ENCODE measurements at places on chromosomes 2 and 18. TPM values are rescaled to one million over a fixed set of nuclear protein-coding genes. Genes with fewer than 3 reads are reported as not detected.
A peak's percentile ranks its signal among the peaks of the same experiment; 100 is the strongest.

MROH2A gene
- total RNA-seq = not detected

EMX1 gene
- not detected for total RNA-seq

EDAR gene
- total RNA-seq = 0.78 TPM

ATP6V1B1 gene
- total RNA-seq = not detected

ZBTB7C gene
- total RNA-seq = not detected

ZNF521 gene
- not detected for total RNA-seq

DNA sequence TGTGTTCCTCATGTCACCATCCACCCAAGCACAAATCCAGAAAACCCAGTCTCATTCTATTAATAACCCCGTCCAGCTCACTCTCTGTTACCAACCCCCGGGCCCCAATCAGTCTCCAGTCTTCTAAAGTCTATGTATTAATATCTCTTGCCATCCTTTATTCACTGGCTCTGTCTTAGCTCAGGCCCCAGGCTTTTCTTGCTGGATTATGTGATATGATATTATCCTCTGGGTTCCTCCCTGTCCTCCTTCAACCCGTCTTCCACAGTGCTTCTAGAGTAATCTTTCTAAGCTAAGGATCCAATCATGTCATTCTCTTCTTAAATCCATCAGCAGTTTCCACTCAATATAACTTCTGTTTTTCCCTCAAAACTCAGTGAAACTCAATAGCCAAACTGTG is 240.5 kb upstream of the OSR1 start:
- DNase-seq = no peak

DNA sequence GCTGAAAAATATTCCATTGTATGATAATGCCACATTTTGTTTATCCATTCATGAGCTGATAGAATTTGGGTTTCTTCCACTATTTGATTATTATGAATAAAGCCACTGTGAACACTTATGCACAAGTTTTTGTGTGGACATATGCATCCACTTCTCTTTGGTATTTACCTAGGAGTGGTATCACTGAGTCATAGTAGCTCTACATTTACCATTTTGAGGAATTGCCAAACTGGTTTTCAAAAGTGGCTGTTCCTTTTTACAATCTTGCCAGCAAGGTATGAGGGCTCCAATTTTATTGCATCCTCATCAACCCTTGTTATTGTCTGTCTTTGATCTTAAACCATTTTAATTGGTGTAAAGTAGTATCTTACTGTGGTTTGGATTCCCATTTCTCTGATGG is 13.3 kb upstream of the EHBP1 start:
- no peak for DNase-seq

GRCh38 chr2:72824224-72824842 is 1.5 kb downstream of the EXOC6B start:
- peak; percentile 24 for DNase-seq

DNA sequence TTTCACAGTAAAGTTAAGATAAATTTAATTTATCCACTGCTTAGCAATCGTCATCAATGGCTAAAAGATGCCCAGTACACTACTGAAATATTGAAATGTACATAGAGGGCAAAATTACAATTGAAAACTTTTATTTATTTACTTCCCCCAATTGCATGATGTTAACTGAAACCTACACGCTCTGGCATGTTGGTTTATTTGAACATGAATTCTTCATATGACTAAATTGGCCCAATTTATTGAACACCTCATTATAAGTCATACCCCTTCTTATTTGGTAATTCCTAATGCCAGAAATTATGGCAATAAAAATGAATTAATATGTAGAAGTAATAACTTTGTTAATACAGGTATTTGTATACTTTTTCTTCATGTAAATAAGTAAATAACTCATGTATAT is 183.0 kb upstream of the ZC3H15 start:
- no peak for DNase-seq

- no peak for DNase-seq
Measured at GRCh38 chr18:32383050-32383819, 87.4 kb downstream of the GAREM1 start.

DNA sequence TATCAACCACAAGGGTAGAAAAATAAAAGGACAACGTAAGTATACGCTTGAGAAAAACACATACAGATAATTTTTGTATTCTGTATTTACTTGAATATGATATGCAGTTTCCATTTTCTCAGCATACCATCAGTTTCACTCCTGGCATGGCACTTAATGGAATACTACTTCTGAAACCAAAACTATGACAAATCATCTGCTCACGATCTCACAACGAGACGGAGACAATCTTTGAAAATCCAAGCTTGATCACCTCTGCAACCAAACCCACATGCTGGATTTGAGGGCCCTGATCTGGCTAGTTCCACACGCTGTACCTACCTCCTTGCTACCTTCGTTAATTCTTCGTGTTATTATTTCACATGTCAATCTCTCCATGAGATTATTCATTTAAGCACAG is 387.6 kb downstream of the NBAS start:
- DNase-seq = peak; percentile 40

- DNase-seq = no peak
Measured at GRCh38 chr2:28160986-28161425, 231.7 kb upstream of the FOSL2 start.

DNA sequence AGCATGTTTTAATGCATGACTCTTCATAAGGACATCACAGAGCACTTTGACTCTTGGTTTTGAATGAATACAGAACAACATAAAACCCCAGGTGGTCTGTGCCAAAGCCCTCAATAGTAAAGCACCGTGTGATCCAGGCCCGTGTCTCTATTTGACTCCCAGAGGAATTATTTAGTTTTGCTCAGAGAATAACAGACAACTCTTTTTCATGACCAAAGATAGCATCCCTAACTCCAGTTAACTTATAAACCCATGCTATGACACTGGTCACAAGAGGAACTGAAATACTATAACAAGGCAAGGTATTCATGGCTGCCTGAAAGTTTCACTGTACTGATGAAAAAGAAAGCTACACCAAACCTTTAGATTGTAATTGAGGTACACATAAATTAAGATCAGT is 128.4 kb downstream of the IKZF2 start:
- no peak for DNase-seq

- DNase-seq = no peak
Measured at GRCh38 chr18:49722477-49722876, 90.9 kb downstream of the ACAA2 start.

- DNase-seq = no peak
Measured at GRCh38 chr2:117360586-117360985, 453.9 kb upstream of the DDX18 start.

- DNase-seq = no peak
Measured at GRCh38 chr2:176804392-176804791, 408.2 kb upstream of the HNRNPA3 start.

DNA sequence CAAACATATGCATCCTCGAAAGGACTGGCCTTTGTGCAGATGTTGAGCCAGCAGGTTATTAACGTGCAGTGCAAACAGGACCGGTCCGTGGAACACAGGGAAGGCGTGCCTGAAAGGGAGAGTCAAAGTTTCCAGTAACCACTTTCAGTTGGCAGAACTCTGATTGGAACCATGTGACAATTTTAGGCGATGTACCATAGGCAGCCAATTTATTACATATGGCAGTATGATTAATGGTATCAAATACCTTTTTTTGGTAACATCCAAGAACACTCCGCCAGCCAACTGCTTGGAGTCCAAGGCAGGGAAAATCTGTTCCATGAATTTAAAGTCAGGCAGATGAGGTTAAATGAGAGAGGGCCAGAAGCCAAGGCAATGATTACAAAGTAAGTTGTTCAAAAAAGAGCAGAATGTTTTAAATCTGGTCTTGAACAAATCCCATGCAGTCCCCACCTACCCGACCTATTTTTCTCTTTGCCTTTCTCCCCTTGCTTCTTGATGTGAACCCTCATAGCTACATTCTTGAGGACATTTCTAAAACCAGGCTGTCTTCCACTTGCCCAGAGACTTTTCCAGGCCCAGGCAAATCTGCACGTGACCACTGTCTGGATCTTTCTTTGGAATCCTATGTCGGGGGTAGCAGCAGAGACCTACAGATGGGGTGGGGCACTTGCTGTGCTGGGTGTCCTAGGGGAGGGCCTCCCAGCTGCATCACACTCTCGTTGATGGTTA is 351.7 kb downstream of the HRH4 start:
- no peak for DNase-seq

- DNase-seq = no peak
Measured at GRCh38 chr2:132521341-132521740, 104.7 kb downstream of the GPR39 start.

- DNase-seq = no peak
Measured at GRCh38 chr2:143745060-143745459, 615.8 kb downstream of the ARHGAP15 start.

- no peak for DNase-seq
Measured at GRCh38 chr2:38243186-38243880, 133.7 kb downstream of the ATL2 start.

DNA sequence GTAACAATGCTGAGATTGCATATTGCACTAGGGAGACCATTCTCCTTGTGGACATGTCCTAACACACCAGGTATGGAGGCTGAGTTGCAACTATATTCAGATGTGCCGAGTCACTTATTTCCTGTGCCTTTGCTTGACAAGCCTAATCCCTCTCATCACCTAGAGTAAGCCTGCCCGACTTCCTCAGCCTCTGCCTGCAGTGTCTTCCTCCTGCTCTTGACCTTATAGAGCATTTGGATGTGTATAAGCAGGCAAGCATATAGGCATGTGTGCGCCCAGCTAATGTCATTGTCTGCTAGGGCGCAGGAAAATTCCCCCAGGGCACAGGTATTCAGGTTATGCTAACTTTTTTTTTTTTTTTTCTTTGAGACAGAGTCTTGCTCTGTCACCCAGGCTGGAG is 316.9 kb downstream of the CDH2 start:
- no peak for DNase-seq

- no peak for DNase-seq
Measured at GRCh38 chr2:129799036-129799958, 180.2 kb upstream of the RAB6C start.

- no peak for DNase-seq
Measured at GRCh38 chr2:24702800-24703199, 90.4 kb downstream of the PTRHD1 start.

GRCh38 chr2:216560838-216561270 is 62.2 kb downstream of the RPL37A start:
- no peak for DNase-seq

GRCh38 chr2:81576713-81577112 is 1272.2 kb upstream of the LRRTM1 start:
- no peak for DNase-seq

GRCh38 chr2:224918626-224919471 is 123.4 kb downstream of the DOCK10 start:
- no peak for DNase-seq

DNA sequence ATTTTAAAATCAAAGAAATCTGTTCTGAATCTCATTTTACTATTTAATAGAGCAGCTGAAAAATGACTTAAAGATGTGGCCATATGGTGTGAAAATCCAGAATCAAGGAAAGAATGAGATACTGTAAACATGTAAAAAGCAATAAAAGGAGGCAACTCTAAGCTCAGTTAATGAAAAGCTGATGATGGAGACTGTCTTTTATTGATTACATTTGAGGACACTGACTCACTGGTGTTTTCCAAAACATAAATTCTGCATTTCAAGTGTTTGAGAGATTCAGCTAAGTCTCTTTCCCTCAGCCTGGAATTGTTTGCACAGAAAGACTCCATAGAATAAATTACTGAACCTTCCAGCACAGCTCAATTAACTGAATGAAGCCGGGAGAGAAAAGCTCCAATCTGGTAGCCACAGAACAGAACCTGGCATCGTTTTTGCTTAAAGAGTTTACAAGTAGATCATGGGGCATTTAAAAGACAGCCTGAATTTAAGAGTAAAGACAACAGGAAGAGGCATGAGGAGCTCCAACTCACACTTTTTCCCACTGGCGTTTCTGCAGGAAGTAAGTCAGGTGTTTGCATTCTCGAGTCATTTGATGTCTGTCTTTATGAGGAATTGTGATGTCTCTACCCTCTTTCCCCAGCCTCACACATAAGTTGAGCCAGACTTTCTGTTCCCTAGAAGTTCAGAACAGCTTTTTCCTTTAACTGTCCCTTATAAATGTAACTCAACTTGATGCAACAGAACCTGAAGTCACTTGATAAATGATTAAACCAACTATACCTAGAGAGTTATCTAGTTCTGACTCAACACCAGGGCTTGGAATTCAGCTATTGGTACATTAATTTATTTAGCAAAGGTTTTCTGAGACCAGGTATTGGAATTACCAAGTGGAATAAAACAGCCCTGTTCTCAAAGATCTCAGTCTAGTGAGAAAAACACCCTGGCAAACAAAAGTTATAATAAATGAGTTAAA is 53.3 kb downstream of the FTCDNL1 start:
- DNase-seq = no peak

- peak; percentile 54 for DNase-seq
Measured at GRCh38 chr2:218230882-218231281, 13.9 kb downstream of the ARPC2 start.

GRCh38 chr2:211129798-211130197 is 573.4 kb downstream of the CPS1 start:
- no peak for DNase-seq

GRCh38 chr2:178363252-178363651 is 87.7 kb downstream of the PRKRA start:
- no peak for DNase-seq

DNA sequence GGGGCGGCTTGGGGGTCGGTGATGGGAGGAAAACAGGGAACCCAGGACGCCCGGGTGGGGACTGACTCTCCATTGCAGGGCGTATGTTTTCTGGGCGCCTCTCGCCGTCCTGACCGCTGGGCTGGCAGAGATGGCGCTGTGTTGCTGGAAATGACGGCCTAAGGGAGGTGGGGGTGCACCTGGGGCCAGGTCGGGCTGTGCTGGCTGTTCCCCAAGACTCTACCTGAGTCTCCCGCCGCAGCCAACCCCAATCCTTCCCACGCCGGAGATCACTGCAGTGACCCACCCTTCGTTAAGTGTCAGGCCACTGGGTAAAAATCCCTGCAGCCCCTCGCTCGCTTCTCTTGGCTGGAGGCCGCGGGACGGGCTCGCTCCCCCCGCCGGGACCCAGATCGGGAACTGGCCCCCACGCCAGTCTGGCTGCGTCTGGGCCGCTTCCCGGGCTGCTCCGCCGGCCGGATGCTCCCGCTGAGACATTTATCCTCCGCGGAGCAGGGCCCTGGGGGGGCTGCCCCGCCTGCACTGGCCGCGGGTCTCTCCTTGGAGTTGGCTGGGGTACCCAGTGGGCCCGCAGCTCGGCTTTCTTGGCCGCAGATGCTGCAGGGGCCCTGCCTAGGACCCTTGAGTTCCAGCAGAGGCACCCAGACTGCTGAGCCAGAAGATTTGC is 7.8 kb upstream of the ARMC9 start:
- DNase-seq = no peak

- DNase-seq = no peak
Measured at GRCh38 chr2:35530615-35531135, 824.9 kb upstream of the CRIM1 start.

GRCh38 chr2:64260817-64261216 is 116.6 kb upstream of the PELI1 start:
- peak; percentile 22 for DNase-seq

DNA sequence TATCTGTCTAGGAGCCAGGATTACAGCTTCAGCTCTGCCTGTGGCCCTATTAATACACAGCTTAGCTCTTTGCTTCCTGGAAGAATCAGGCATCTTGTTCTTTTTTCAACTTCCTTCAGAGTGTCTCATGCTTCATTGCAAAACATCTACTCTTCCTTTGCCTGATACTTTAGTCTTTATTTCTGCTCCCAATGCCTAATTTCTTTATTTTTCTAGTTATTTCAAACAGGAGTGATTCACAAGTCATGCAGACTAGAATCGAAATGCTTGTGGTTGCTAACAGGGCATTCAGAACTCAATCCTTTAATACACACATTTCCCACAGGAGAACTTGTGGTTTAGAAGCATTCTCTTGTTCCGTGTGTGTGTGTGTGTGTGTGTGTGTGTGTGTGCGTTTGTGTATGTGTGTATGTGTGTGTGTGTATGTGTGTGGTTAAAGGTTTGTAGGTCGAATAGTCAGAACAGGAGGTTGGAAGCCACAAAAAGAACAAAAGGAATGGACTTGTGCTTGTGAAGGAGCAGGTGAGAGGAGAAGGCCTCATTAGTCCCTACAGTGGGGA is 28.3 kb upstream of the INSIG2 start:
- DNase-seq = no peak
